Activated naive CD8-positive, alpha-beta T cell treated with anti-CD3 and anti-CD28 coated beads, Interleukin-2, amount 50 U/mL, for 16 hours (primary cell): ENCODE measurements at places on chromosomes 16 and 17.

DNA sequence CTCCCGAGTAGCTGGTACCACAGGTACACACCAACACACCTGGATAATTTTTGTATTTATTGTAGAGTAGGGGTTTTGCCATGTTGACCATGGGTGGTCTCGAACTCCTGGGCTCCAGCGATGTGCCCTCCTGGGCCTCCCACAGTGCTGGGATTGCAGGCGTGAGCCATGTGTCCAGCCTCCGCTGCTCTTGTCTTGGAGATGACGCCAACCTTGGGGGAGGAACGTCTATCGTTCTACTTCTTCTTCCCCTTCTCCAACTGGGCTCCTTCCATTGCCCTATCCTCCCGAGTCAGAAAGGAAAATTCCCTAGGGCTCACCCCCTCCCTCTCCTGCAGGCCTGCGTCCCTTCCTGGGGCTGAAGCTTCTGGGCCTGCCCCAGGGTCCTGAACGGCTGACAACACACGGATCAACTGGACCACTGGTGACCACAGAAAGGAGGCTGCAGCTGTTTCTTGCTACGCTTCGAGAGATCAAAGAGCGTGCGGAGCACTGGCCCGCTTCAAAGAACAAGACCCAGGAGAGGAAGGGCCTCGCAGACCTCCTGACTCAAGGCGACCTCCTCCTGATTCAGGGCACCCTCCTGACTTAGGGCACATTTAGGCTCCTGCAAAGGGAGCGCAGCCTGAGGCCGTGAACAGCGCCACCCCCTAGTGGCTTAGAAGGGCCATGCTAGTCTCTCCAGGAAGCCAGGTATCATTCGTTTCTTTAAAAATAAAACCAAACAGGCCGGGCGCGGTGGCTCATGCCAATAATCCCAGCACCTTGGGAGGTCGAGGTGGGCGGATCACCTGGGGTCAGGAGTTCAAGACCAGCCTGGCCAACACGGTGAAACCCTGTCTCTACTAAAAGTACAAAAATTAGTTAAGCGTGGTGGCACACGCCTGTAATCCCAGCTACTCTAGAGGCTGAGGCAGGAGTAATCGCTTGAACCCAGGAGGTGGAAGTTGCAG lies 48.5 kb upstream of the HELZ start:
- DNase-seq = peak; percentile 26

GRCh38 chr16:23254338-23254737 lies 47.8 kb upstream of the SCNN1B start:
- no peak for DNase-seq

DNA sequence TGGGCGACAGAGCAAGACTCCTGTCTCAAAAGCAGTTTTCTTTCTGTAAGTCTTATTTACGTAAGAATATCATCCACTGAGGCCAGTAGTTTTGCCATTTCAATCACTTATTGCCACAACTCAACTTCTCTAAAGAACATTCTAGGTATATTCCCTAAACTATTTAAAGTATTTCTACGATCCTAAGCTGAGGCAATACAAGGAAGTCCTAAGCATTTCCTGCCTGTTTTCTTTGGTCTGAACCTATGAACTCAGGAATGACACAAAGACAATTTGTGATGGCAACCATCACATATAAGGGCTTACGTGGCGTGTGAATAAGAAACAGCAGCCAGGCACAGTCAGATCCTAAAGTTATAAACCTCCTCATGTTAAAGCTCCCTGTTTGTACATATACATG lies 14.2 kb downstream of the USP36 start:
- DNase-seq = no peak

DNA sequence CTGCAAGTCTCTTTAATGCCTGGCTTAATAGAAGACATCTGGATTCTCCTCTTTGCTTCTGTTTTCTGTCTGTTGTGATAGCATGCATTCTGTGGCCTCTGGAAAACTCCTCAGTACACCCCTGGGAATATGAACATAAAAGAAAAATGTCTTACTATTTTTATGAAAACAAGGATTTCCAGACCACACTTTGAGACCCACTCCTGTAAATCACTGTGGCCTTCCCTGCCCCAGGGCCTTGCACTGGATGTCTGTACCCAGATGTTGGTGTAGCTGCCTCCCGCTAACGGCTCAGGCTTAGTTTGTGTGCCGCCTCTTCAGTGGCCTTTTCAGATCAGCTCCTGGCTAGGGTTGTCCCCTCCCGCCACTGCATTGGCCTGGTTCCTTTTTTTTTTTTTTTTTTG lies 126.6 kb downstream of the SOCS1 start:
- no peak for DNase-seq

GRCh38 chr16:86338403-86339115 lies 171.8 kb upstream of the FOXF1 start:
- no peak for DNase-seq

- no peak for DNase-seq
Measured at GRCh38 chr17:17140590-17140980, 65.5 kb downstream of the PLD6 start.

- DNase-seq = no peak
Measured at GRCh38 chr17:82444284-82444893, 6.2 kb downstream of the CYBC1 start.

DNA sequence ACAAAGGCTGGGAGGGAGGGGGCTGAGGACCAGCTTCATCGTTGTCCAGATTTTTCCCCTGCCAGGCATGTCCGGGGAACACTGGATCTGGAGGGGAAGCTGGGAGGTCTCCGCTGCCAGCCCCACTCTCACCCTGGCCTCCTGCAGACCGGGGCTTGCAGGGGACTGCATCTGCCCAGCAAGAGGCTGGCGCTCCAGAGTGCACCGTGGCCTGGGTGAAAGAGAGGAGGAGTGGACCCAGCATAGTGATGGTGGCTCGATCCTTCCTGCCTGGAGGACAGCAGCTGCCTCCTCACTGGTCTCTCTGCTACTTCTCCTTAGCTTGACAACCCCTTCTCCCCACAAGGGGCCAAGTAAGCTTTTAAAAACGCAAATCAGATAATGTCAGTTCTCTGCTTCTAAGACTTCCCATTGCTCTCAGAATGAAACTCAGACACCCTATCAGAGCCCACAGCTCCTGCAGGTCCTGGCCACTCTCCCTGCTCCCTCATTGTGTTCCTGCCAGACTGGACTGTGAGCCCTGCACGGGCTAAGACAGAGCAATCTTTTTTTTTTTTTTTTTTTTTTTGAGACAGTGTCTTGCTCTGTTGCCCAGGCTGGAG lies 15.0 kb downstream of the CPNE2 start:
- no peak for DNase-seq

DNA sequence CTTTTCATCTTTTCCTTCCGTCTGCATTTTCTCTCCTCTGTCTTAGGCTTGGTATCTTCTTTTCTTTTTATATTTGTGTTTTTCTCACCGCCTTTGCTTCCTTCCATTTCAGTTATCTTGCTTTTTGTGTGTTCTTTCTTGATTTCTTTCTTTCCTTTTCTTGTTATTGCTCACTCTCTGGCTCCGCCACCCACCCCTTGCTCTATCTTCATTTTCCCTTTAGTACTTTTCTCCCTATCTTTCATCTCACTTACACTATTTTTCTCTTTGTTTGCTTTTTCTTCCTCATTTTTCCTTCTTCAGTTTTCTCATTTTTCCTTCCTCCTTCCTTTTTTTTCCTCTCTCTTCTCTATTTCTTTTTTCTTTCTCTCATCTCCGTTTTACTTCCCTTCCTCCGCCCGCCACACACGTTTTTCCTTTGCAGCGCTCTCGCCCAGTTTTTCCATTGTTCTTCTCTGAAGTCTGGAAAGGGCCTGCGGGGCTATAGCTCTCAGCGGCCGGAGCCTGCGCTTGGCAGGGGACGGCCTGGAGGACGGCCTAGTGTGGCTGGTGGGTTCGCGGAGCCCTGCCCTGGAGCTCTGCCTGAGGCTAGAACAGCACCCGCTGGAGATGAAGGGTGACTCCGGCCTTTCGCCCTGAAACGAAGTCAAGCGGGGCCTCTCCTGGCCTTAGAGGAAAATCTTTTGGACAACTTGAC lies 5.2 kb upstream of the HOXB13 start:
- DNase-seq = no peak

DNA sequence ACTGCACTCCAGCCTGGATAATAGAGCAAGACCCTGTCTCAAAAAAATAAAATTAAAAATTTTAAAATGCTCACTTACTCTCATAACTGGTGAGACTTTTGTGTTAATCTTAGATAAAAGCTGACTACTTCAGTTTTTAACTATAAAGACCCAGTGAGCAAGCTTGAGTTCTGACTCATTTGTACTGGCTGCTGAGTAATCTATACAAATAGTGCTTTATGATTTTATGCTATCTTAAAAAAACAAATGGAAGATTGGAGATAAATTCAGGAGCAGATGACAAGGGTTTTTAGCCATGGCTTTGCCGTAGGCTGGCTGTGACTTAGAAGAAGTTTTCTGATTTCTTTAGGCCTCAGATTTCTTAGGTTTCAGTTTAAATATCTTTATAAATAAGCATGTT lies 30.5 kb downstream of the SNTB2 start:
- DNase-seq = no peak

GRCh38 chr17:75114552-75115314 lies 5.0 kb downstream of the ARMC7 start:
- no peak for DNase-seq

DNA sequence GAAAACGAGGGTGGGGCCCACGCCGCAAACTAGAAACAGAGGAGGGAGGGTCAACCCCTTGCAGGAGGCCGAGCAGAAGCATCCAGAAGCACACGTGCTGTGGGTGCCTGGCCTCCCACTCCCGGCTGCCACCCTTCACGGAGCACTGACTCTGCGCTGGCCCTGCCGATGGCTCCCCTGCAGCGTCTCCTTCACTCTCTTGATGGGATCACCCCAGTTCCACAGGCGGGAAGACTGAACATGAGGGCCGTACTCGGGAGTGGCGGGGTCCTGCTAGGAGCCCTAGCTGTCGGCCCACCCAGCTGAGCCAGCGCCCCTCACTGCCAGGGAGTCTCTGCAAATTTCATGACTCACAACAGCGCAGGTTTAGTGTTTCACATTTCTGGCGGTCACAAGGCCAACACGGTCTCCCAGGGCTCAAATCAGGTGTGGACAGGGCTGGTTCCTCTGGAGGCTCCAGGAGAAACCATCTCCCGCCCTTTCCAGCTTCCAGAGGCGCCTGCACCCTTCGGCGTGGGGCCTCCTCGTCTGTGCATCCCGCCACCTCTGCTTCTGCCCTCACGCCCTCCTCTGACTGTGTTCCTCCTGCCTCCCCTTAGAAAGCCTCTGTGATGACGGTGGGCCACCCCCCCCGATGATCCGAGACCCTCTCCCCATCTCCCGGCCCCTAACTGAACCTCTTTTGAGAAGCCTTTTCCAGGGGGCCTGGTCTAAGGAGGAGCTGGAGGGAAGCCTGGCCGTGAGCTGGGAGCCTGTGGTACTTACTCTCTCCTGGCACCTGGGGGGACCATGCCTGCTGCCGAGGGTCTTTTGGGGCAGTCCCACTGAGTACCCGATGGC lies 2.0 kb downstream of the PTX4 start:
- DNase-seq = no peak

DNA sequence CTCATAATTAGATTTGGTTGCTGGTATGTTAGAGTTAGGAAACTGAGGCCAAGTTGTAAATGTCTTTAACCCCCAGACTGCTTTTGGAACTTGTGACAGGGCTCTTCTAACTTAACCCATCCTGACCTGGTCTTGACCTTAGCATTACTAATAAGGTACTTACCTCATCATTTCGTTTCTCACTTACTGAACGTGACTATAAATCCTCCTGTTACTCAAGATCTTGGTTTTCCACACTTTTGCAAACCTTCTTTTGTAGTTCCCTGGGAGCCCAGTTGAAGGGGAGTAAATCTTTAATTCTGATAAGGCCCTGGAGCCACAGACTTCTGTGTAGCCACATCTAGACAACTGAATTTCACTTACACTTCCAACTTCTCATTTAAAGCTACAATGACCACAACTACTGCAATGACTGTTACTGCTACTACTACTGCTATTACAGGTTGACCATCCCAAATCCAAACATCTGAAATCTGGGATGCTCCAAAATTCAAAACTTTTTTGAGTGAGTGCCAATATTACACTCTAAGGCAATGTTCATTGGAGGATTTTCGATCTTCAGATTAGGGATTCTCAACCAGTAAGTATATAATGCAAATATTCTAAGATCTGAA lies 248.8 kb upstream of the TBX2 start:
- no peak for DNase-seq

GRCh38 chr17:81831957-81832607 lies 1.0 kb downstream of the MCRIP1 start:
- DNase-seq = peak; percentile 16

DNA sequence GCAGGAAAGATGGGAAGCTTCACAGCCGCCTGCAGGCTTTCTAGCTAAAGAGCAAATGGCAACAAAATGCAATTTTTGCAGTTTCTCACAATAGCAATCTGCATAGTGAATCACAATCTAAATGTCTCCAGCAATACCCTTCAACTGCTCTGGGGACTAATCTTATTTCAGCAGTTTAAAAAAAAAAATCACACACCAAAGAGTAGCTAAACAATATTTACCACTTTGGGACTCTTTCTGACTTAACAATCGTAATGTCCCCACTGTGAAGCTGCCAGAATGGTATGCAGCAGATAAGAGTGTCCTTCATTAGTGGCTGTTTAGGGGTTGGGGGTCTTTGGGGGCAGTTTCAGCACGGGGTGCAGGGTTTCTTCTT lies 9.8 kb downstream of the CPPED1 start:
- no peak for DNase-seq

DNA sequence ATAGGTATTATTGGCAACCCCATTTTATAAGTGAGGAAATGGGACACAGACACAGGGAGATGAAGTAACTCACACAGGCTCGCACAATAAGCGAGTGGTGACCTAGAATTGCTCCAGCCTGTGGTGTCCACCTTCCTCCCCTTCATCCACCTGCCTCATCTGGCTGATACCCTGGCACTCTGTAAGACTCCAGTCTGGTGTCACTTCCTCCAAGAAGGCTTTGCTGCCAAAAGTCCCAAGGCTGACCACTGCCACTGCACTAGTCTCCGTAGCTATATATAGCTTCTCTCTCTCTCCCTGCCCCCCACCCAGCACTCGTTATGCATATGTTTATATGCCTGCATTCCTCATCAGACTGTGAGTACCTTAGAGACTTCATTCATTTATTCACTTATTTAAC lies 66.1 kb upstream of the SREBF1 start:
- no peak for DNase-seq

DNA sequence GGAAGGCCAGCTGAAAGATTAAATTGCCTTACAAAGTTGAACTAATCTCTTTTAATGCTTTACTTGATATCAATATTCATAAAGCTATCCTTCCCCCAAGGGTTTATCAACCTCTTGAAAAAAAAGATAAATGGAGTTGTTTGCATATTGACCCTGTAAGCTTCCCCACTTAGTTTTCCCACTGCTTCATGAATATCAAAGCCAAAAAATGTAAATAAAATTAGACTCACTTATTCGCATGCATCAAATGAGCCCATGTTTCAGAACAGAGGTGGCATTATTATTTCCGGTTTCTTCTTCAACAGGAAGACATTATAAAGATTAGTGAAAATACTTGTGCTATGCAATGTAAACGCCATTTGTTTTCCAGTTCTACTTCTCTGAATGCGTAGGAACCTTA lies 150.7 kb downstream of the CDH11 start:
- no peak for DNase-seq
